Stimulated activated CD8-positive, alpha-beta memory T cell treated with anti-CD3 and anti-CD28 coated beads, Interleukin-7, amount 100 ng/mL, for 4 hours (primary cell): ENCODE measurements at places on chromosomes 6 and 20.

DNA sequence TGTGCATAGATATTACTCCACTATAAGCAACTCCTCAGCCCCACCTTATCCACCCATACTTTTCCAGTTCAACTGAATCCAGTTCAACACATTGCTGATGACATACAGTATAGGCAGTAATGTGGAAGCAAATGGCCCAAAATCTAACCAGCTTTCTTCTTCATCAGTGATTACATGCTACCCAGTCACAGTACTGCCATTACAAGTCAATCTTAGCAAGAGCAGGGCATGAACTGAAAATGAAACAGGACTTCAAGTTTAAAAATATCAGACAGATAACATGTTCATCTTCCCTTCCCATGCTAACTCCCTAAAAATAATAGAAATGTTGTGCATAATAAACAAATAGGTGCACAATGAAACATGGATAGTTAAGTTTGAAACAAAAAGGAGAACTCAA is 19.2 kb downstream of the RRAGD start:
- DNase-seq = no peak

DNA sequence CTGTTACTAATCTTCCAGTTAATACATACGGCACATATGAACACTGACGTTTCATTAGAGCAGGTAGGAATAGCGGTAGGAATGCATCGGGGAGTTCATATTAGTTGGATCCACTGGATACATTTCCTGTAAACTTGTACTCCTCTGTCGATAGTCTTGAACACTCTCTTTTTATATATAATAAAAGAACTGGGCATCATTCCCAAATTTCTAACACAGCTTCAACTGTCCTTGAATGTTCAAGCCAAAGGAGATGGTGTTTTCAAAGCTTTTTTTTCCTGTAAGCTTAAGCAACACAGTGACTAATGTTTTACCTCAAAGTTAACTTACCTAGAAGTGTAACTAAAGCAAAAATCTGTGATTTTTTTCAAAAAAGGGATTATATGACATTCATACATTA is 195.3 kb downstream of the UTRN start:
- no peak for DNase-seq

DNA sequence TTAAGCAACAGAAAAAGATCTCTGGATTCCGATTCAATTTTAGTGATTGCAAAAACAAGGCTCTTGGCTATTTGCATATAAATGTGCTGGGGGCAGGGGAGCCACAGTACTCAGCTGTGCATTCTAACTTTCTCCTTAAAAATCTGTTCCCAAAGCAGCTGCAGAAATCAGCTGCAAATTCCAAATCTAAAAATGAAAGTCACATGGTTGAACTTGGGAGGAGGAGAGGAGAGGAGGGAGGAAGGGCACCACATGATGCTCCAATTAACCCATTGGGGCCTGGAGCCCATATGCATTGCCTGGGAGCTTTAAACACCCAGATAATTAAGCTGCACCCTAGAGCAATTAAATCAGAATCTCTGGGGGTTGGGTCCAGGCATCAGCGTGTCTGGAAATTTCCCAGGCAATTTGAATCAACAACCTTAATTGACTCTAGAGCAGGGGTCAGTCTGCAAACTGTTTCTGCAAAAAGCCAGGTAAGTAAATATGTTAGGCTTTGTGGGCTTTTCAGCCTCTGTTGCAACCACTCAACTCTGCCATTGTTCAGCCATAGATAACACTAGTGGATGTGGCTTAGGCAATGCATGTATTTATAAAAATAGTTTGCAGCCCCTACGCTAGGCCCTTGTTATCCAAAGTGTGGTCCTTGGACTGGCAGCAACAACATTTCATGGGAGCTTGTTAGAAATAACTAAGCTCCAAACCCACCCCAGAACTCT is 508.1 kb downstream of the KIF16B start:
- DNase-seq = no peak

- DNase-seq = no peak
Measured at GRCh38 chr6:129786548-129786947, 74.6 kb downstream of the TMEM244 start.

DNA sequence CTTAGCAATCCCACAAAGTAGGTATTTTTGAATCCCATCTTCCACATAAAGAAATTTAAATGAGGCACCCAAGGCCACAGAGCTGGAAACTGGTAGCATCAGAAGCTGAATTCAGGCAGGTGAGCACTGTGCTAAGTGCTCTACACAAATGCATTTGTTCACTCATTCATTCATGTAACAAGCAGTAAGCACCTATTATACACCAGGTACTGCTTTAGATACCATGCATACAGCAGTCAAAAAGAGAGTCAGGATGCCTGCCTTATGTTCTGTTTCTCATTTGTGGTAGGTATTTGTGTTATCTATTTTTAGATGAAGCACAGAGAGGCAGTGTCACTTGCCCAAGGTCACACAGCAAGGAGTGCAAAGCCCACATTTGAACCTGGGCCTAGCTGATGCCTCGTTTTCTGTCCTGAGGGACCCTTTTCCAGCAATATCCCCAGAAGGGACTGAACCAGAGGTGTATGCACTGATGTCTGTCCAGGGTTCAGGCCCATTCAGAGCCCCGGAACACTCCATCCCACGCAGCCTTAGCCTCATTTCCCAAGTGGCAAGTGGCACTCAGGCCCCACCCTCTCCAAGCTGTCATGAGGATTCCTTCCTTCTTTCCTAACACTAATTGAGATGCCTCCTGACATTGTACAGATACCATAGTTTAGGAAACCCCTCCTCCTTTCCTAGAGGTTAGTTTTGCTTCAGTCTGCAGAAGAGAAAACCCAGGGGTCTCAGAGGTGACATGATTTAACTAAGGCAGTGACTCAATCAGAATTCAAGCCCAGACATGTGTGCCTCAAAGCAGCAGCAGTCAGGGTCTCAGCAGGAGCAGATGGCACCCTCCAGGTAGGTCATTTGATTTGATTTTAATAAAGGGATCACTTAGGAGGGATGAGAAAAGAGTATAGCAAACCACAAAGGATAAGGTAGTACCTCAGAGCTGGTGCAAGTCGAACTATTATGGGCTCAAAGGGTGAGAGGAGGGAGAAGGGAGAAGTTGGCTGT is 61.2 kb upstream of the SIRPA start:
- DNase-seq = no peak

DNA sequence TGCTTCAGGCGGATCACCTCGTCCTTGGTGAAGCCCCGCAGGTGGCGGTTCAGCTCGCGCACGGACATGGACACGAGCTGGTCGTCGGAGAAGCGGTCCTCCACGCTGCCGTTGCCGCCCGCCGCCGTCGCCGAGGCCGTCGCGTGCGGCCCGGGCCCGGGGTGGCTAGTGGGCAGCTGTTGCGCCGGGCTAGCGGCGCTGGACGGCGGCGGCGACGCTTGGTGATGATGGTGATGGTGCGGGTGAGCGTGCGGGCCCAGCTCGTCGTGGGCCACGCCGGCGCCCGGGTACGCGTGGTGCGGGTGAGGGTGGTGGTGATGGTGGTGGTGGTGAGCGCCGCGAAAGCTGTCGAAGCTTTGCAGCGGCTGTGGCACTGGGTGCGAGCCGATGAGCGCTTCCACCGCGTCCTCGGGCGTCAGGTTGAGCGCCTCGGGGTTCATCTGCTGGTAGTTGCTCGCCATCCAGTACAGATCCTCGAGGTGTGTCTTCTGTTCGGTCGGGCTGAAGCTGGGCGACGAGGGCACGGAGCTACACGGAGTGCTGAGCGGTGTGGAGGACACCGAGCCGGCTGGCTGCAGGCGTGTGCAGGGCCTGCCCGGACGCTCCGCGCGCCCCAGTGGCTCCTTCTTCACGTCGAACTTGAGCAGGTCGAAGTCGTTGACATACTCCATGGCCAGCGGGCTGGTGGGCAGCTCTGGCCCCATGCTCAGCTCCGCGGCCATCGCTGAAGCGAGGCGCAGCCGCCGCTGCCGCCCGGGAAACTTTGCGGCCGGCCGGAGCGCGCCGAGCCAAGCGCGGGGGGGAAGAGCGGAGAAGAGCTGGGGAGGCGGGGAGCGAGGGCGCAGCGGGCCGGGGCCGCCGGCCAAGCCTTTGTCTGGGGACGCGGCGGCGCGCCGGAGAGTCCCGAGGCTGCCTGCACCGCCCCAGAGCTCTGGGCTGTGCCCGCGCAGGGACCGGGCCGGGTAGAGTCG is 622 bp downstream of the MAFB start:
- no peak for DNase-seq

GRCh38 chr6:124676033-124676432 is 286.2 kb upstream of the RNF217 start:
- no peak for DNase-seq
